ENCODE measurements at places on chromosomes 2 and 18.

- peak; percentile 39 for DNase-seq
Observed at GRCh38 chr2:205701509-205701908, 19.2 kb downstream of the NRP2 start.

- DNase-seq = no peak
Observed at GRCh38 chr2:106122157-106122556, 71.9 kb downstream of the UXS1 start.

DNA sequence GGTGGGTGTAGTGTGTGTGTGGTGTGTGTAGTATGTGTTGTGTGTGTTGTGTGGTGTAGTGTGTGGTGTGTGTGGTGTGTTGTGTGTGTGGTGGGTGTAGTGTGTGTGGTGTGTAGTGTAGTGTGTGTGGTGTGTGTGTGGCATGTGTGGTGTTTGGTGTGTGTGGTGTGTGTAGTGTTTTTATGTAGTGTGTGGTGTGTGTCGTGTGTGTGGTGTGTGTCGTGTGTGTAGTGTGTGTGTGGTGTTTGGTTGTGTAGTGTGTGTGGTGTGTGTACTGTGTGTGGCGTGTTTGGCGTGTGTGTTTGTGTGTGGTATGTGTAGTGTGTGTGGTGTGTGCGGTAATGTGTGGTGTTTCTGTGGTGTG is 4.7 kb upstream of the RTP5 start:
- no peak for DNase-seq

DNA sequence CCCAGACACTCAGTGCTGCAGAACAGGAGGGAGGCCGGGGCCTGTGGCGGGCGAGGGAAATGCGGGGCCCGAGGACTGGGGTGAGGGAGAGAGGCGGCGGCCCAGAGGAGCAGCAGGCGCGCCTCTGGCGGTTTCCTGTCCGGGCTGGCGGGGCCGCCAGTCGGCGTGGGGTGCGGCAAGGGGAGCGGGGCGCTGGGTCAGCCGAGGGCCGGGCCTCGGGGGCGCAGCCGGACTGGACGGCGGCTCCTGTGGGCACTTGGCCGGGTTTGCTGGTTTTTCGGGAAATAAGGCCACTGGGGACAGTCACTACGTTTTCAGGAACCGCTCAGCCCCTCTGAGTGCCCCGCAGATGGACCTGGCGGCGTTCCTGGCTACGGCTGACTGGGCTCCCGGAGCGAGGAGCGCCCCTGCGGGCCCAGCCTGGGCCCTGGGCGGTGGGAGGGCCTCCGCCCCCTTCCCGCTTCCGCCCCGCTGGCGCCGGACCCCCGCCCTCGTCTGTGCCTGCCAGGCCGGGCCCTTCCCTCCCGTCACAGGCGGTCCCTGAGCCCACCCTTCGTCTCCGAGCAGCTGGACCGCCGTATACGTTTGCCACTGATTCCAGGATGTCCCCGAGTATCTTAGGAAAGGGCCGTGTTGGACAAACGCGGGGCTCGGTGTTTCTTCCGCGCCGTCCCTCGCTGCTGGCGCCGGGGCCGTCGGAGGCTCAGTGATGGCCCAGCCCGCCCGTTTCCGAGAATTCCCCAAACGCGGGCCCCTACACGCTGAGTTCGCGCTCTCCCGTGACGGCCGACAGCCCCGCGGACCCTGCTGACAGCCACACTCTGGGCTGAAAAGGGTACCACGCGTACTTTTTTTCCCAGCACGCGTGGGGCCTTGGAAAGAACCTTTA is 84.6 kb downstream of the FAM210A start:
- DNase-seq = peak; percentile 3

DNA sequence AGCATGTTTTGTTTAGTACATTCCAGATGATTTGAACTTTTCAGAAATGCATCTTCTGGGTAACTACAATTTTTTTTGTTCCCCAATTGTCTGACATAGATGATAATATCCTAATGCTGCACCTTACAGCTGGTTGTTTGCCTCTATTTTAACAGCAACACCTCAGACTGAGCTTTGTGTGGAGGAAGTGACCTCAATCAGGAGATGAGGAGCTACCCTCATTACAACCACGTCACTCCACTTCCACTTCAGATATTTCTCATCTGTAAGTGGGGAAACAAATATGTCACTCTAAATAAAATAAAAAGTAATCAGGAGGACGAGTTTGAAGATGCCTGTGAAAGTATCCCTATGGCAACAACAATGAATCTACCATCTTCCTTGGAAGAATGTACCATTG is 12.1 kb upstream of the SRSF7 start:
- DNase-seq = no peak

- no peak for DNase-seq
Observed at GRCh38 chr2:182553483-182553882, 126.6 kb upstream of the PDE1A start.

DNA sequence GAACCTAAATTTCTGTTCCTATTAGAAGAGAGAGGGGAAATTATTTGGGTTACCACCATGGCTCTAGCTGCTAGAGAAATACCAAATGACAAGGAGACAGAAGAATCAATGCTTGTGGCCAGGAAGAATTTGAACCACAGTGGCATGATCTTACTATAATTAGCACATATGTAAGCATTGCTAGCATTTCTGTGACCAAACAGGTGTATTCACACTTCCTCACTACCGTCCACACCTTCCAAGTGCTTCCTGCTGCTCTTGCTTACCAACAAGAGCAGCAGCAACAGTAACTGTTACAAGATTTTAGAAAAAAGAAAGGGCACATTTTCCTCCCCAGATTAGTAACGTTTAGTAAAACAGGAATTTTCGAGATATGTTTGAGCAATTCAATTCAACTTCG is 60.5 kb downstream of the CDH7 start:
- DNase-seq = no peak

GRCh38 chr2:238506371-238507068 is 79.8 kb downstream of the ASB1 start:
- no peak for DNase-seq

All from fibroblast of pulmonary artery (primary cell).